Nucleus accumbens (tissue), 56 donors: ENCODE measurements at places on chromosomes 5 and 9.

DNA sequence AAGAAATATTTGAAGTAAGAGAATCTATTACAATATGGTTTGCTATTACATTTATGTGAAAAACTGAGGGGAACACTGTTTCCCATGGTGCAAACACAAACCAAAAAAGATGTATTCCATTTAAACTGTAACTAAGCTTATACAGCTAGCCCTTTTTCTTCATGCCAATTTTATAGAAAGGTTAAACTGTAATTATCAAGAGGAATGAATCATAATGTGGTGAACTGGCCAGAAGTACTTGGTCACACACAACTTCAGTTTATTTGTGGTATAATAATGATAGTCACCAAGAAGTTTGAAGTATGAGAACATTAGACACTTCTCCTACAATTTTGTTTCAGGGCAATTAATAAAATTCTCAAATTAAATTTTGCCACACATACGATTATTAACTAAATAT, 177.9 kb downstream of the XRCC4 start:
- DNase-seq = no peak

GRCh38 chr5:172353846-172354245, 70.3 kb upstream of the UBTD2 start:
- DNase-seq = no peak

- DNase-seq = no peak
Observed at GRCh38 chr5:137858954-137859353, 8.7 kb upstream of the MYOT start.

DNA sequence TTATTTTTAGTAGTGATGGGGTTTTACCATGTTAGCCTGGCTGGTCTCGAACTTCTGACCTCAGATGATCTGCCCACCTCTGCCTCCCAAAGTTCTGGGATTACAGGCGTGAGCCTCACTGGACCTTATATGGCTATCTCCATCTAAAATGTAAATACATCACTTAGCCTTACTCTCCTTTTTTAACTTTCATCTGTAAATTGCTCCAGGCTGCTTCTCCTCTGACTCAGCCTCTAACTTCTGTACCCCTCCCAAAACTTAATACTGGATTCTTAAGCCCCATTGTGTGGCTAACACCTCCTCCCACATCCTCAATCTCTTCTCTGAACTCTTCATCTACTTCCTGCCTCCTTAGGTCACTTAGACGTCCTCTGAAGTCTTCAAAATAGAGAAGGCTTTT, 4.0 kb downstream of the SNX30 start:
- DNase-seq = no peak

GRCh38 chr5:58455066-58455465, 4.8 kb downstream of the PLK2 start:
- DNase-seq = no peak

GRCh38 chr9:112535301-112535700, 48.7 kb downstream of the KIAA1958 start:
- DNase-seq = no peak

GRCh38 chr9:18922161-18922885, 110.7 kb downstream of the SAXO1 start:
- no peak for DNase-seq

- no peak for DNase-seq
Observed at GRCh38 chr5:21931116-21931515, 922.0 kb downstream of the CDH12 start.

GRCh38 chr5:170651604-170652277, 131.8 kb upstream of the GABRP start:
- DNase-seq = no peak

DNA sequence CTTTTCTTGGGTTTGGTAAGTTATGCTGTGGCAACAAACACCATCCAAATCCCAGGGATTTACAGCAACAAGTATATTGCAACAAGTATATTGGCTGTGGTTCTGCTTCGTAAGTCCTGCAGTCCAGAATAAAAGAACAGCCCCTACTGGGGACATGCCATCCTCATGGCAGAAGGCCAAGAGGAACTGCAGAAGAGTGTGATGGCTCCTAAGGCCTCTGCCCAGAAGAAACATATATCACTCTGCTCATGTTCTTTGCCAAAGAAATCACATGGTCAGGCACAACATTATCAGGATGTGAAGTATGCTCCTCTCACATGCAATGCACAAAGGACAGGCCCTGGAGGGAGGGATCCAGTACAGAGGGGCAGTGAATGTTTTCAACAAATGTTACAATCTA, 159.6 kb upstream of the TAS2R1 start:
- DNase-seq = no peak

GRCh38 chr5:18465833-18466681, 831.8 kb downstream of the TAF11L14 start:
- DNase-seq = peak; percentile 60

GRCh38 chr5:96616801-96617200, 45.4 kb upstream of the CAST start:
- no peak for DNase-seq

- no peak for DNase-seq
Observed at GRCh38 chr5:37661951-37662350, 177.9 kb downstream of the GDNF start.

- DNase-seq = no peak
Observed at GRCh38 chr9:2872931-2873323, 29.0 kb upstream of the PUM3 start.

DNA sequence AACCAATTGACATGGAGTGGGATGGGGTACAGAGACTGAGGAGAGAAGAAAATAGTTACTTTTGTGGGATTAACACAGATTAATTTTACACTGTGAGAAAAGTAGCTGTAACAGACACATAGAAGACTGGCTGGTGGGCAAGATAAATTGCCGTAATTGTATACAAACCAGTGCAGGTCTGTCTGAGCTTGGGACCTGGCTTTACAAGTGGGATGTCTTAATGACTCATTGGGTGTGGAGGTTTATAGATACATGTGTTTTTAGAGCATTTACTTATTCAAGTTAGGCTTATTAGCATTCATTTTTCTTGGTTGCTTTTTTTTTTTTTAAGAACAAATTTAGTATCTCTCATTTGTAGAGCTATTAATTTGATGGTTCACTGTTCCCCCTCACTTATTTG, 37.5 kb downstream of the SLC44A1 start:
- DNase-seq = no peak

DNA sequence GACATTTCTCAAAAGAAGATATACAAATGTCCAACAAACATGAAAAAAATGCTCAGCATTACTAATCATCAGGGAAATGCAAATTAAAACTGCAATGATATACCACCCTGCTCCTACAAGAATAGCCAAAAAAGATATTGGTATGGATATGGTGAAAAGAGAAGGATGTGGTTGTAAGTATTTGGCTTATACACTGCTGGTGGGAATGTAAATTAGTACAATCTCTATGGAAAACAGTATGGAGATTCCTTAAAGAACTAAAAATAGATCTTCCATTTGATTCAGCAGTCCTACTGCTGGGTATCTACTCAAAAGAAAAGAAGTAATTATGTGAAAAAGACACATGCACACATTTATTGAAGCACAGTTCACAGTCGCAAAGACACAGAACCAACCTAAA, 67.6 kb upstream of the RUSC2 start:
- no peak for DNase-seq

GRCh38 chr5:120361941-120362340, 102.2 kb upstream of the PRR16 start:
- no peak for DNase-seq

DNA sequence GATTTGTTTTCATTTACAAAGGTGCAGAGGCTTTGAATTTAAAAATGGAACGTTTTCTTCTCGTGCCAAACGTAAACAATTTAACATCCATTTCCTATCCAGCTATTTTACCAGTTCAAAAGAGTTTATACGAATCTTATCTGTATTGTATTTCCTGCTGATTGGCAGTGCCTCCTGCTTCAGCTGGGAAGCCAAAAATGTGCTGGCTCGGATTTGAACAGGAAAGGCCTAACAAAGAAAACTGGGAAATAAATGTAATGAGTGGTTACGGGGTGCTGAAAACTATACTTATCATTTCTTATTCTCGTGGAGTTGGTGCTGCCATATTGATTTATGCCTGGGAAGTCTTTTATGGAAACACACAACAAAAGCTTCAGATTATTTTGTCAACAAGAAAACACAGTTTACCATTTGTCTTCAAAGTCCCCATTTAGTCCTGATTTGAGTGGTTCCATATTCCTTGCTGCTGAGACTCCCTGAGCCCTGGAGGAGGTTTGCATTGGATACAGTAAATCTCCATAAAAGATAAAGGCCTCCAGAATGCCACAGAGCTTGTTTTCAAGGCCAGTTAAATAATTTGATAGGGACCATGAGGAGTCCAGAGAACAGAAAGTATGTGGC, 507.4 kb downstream of the RASEF start:
- DNase-seq = no peak

- no peak for DNase-seq
Observed at GRCh38 chr5:156815988-156816599, 34.0 kb upstream of the PPP1R2B start.

DNA sequence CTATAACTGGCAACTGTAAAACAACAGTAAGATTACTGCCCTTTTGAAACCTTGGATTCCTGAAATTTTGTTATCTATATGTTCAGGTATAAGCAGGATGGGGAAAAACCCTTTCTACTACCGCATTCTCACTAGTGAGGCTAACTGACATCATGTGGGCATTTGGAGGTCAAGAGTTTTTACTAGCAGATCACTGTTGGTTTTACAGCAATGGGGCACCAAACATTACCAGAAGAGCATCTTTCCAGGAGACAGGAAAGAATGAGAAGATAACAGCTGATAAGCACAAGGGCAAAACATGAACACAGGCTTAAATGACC, 20.9 kb upstream of the TTC33 start:
- DNase-seq = no peak

DNA sequence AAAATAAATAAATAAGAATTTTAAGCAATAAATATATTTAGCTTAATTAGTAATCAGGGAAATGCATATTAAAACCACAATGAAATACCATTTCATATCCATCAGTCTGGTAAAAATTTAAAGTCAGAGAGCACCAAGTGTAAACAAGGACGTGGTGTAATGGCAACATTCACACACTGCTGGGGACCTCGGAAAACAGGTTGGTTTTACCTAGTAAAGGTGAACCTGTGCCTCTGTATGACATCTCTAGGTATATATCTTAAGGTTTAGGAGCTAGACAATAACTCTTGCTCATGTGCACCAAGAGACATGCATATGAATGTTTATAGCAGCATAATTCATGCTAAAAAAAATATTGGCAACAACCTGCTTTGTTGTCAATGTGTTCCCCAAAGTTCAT, 29.7 kb downstream of the FNBP1 start:
- DNase-seq = no peak

- no peak for DNase-seq
Observed at GRCh38 chr9:93390953-93391515, 60.5 kb upstream of the FAM120A start.

GRCh38 chr5:35804201-35804653, 52.5 kb upstream of the IL7R start:
- DNase-seq = no peak

DNA sequence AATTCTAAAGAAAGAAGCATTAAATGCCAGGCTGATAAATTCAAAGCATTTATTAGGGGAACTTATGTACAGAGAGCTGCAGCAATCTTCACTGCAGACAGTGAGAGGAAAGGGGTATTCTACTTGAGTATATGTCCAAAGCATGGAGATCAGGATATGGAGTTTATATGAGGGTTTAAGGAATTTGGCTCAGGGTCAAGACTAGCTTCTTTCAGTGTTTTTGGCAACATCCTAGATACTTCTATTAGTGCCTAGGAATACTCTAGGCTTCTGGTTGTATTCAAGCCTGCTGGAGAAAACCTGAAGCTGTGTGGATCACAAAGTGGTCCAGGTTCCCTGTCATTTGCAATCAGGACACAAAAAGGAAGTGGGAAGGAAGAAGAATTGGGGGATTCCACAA, 194.6 kb downstream of the CETN3 start:
- DNase-seq = no peak

- DNase-seq = no peak
Observed at GRCh38 chr5:2257326-2258244, 374.9 kb upstream of the IRX4 start.

DNA sequence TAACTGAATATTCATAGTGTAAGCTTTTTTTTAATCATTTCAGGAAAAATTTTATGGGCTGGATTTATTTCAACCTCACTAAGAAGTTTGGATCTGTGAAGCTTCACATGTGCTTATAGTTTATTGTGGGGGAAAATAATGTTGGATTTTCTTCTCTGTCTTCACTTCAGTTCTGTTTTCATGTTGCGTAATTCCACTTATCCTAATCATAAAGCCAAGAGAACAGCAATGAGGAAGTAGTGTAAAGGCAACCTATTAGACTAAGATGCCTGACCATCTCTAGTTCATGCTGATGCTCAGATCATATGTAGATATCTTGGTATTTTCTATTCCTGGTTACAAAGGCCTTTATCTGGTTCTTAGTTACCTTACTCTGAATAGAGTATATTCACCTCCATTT, 50.0 kb downstream of the CD180 start:
- no peak for DNase-seq

GRCh38 chr5:23474315-23474714, 33.1 kb upstream of the PRDM9 start:
- DNase-seq = no peak

GRCh38 chr9:90053027-90053426, 448.2 kb downstream of the GADD45G start:
- no peak for DNase-seq

GRCh38 chr5:154577416-154577815, 99.4 kb upstream of the HAND1 start:
- no peak for DNase-seq

GRCh38 chr5:54884195-54884536, 101.2 kb downstream of the ESM1 start:
- DNase-seq = no peak

DNA sequence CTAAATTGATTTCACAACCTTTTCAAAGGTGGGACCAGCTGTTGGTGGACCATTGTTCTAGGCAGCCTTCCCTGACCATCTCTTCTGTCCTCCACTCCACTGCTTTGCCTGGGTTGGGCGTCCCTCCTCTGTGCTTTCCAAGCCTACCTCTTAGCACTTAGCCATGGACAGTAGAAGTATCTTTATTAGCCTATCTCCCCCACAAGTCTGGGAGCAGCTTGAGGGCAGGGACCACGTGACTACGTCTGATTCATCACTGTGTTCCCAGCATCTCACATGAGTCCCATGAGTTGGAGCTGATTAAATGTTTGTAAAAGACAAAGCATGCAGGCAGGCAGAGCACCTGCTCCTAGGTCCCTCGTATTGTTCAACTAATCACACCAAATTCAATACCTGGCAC, 20.9 kb downstream of the MORN5 start:
- DNase-seq = no peak

GRCh38 chr9:69590266-69590665, 81.9 kb downstream of the APBA1 start:
- DNase-seq = no peak

DNA sequence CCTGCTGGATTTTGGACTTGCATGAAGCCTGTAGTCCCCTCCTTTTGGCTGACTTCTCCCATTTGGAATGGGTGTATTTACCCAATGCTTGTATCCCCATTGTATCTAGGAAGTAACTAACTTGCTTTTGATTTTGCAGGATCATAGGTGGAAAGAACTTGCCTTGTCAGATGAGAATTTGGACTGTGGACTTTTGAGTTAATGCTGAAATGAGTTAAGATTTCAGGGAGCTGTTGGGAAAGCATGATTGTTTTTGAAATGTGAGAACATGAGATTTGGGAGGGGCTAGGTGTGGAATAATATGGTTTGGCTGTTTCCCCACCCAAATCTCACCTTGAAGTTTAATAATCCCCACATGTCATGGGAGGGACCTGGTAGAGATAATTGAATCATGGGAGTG, 189.6 kb upstream of the CDKN2B start:
- DNase-seq = no peak

- DNase-seq = peak; percentile 44
Observed at GRCh38 chr5:15501091-15501791, 1.3 kb downstream of the FBXL7 start.
